ENCODE measurements at places on chromosomes 12 and 14.

- DNase-seq = no peak
Observed at GRCh38 chr12:3177778-3178425, 100.7 kb downstream of the TSPAN9 start.

- no peak for DNase-seq
Observed at GRCh38 chr12:19615384-19615725, 176.1 kb downstream of the AEBP2 start.

- DNase-seq = no peak
Observed at GRCh38 chr12:97764700-97765099, 302.1 kb downstream of the RMST start.

- DNase-seq = no peak
Observed at GRCh38 chr12:27869567-27869966, 89.5 kb upstream of the MANSC4 start.

- DNase-seq = no peak
Observed at GRCh38 chr12:4874671-4875070, 35.0 kb upstream of the KCNA1 start.

DNA sequence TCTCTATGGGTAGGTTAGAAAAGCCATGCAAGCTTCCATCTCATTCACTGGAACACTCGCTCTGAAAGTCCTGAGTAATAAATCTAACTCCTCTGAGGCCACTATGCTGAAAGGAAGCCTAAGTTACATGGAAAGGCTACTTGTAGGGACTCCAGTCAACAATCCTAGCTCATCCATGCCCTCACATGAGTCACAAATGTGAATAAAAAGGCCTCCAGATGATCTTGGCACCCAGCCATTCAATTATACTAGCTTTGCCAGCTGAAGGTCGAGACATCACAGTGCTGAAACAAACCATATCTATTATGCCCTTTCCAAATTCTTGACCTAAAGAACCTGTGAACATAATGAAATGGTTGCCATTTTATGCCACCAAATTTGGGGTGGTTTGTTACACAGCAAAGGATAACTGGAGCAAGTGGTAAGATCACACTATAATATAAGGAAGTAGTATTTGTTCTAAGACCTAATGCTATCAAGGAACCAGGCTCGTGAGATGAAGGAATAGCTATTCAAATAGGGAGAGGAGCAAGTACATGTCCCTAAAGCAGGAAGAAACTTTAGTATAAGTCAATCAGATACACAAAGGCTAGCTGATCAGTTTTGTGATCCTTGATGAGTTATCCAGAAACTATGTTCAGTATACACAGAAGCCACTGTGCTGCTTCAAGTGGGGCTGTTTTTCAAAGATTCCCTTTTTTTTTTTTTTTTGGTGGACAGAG lies 142.1 kb downstream of the MED13L start:
- DNase-seq = peak; percentile 59

- no peak for DNase-seq
Observed at GRCh38 chr12:119864591-119864990, 12.5 kb downstream of the CIT start.

GRCh38 chr12:49345051-49345824 lies 1.4 kb upstream of the DNAJC22 start:
- no peak for DNase-seq

- DNase-seq = peak; percentile 61
Observed at GRCh38 chr14:76917158-76917596, 91.0 kb downstream of the LRRC74A start.

- peak; percentile 65 for DNase-seq
Observed at GRCh38 chr12:1583421-1584078, 10.8 kb downstream of the FBXL14 start.

- no peak for DNase-seq
Observed at GRCh38 chr12:103441437-103442181, 54.2 kb downstream of the C12orf42 start.

- peak; percentile 91 for DNase-seq
Observed at GRCh38 chr12:3299929-3300832, 190.8 kb upstream of the PRMT8 start.

DNA sequence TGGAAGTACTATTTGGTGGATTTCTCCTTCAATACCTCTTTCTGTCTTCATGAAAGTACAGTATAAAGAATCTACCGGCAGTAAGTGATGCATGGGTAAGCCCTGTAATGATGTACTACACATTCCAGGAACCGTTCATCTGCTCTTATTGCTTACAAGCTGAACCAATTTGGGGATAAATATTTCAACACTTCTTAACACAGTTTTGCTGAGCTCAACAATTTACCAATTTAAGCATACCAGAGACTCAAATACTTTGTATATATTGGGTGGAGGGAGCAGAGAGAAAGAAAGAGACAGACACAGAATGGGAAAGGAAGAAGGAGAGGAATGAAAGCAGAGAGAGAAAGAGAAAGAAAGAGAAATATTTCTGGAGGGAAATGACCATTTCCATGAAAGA lies 821.1 kb upstream of the FLRT2 start:
- DNase-seq = no peak

DNA sequence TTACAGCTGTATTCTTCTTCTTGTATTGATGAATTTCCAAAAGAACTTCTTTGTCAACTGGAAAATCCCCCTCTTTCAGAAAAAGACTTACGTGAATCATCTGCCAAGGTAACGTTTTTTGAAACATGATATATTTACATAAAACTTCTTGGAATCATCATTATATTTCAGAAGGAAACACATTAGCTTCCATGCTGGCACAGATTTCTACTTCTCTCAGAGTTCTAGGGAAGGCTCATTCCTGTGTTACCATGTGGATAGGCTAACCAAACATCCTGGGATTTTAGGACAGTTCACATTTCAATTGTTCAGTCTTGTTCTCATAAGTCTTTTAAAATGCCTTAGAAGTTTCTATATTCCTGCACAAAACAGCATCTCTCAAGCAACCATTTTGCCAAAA lies 120.3 kb upstream of the NEDD1 start:
- no peak for DNase-seq

DNA sequence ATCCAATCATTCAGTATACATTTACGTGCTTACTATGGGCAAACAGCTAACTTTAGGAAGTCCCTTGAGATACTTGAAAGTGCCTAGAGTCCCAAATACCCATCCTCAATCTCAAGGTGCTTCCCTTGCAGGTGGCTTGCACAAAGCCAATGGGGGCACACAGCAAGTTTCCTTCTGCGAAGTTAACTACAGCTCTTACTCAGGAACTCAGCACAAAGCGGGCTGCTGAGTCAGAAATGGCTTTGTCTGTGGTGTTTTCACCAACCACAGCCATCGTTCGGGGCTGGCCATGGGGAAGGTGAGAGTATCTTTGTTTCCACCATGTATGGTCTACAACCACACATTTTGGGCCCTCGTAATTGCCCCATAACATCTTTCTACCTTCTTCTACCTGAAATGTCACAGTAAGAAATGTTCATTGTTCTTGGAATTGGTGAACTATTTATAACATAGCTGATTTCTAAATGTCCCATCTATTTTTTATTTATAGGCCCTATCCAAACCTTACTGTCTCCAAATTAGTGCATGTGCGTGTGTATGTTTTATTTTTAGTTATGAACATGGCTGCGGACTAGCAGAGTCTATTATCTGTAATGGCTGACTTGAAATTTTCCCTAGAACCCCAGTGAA lies 13.9 kb downstream of the MFAP5 start:
- no peak for DNase-seq

DNA sequence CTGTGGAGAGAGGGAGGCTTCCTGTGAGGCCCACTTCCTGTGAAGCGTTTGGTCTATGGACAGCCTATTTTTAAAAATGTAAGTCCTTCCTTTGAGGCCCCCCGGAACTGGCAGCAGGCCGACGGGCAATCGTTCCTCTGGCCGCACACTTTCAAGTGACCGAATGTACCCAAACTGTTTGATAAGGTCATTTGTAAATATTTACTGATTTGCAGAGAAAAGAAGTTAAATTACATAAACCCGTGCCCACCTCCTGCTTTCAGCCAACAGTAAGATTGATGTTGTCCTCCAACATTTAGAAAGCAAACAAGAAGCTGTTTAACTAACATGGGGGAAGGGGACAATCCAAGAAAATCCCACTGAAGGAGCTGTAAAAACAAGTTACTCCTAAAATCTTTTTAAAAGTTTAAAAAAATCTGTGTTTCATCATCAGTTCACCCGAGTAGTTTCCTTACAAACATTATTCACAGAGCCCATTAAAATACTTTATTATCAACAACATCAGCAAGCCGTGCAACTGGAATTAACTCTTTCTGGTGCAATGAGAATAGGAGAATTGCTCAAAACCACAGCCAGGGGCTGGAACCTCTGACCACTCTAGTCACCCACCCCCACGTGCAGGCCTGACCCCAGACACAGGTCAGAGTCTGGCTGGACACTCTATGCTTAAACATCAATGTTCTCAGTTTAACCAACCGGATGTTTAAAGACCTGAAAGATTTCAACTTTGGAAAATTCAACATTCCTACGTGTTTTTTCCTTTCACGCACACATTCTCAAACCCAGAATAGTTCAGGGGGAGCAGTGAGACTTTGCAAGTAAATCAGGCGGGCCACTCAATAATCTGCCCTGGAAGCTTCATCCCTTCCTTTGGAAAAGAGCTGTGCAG lies 65.3 kb downstream of the FOXN3 start:
- no peak for DNase-seq

DNA sequence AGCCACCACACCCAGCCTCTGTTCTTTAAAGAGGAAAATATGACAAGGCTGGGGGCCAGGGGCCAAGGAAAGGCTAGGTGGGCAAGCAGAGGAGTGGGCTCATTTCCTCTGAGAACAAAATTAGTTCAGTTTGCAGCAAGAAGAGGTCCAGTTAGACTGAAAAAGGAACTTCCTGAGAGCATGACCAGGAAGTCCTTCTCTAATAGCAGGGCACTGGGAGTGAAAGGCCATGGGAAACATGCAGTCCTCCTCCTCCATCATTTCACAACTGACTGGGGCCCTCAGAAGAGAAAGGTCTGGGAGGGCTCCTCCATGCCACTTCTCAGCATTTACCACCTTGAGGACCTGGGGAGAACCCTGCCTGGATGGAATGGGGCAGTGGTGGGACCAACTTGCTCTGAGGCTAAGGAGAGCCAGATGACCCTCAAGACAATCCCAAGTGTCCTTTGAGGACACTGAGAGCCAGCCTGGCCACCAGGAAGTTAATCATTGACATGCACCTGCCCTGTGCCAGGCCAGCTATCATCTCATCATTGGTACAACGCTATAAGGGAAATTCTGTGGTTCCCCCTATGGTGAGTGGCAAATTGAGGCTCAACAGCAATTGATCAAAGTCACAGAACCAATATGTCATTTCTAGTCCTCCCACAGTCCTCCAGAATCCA lies 2.0 kb downstream of the AQP2 start:
- no peak for DNase-seq

- DNase-seq = no peak
Observed at GRCh38 chr14:43548368-43548767, 958.7 kb downstream of the FSCB start.

- DNase-seq = no peak
Observed at GRCh38 chr14:80356413-80356812, 145.1 kb upstream of the DIO2 start.

DNA sequence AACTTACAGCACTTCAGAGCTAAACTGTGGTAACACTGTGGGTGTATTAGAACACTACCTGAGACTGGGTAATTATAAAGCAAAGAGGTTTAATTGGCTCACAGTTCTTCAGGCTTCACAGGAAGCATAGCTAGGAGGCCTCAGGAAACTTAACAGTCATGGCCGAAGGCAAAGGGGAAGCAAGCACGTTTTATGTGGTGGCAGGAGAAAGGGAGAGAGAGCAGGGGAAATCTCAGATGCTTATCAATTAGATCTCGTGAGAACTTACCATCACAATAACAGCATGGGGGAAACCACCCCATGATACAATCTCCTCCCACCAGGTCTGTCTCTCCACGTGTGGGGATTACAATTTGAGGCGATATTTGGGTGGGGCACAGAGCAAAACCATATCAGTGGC lies 512.6 kb downstream of the RERGL start:
- no peak for DNase-seq

DNA sequence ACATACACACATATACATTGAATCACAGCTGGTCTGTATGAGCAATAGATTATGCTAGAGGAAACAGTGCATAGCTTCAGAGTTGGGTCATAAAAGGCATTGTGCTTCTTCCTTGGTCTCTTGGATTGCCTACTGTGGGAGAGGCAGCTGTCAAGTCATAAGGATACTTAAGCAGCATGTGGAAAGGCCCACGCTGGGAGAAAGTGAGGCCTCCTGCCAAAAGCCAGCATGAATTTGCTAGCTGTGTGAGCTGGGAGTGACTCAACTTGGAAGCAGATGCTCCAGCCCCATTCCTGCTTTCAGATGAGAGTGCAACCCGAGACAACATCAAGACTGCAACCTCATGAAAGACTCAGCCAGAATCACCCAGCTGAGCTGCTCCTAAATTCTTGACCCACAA lies 311.9 kb upstream of the TBX3 start:
- DNase-seq = no peak

DNA sequence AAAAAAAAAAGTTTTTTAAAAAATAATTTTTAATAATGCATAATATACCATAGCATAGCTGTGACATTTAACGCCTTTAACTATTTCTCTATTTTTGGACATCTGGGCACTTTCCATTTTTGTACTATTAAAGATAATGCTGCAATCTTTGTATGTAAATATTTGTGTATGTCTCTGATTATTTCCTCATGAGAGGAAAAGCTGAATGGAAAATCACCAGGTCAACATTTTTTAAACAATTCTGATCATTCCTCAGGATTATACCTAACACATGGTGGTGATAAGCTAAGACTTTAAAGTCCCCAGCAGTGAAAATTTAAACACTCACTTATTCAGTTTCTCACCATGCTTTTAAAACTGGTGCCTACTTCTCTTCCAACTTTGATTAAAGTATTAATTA lies 31.3 kb upstream of the NR1H4 start:
- DNase-seq = no peak

DNA sequence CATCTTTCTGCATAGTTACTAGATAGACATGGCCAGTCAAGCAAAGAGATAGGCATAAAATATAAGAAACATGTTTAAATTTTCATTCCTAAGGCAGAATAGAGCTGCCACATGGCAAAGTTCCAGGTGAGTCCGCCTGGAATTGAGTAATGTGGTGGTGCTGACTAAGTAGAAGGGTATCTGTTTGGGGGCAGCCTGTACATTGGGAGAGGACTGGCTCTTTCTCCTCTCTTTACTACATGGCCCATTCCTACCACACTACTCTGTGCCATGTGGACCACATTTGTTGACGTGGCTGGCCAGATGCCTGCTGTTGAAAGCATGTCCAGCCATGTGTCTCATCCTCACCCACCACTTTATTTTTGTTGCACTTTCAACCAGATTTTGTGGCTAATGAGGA lies 354.0 kb downstream of the ETNK1 start:
- DNase-seq = peak; percentile 67

GRCh38 chr12:50597200-50598195 lies 92.7 kb downstream of the DIP2B start:
- peak; percentile 88 for DNase-seq

GRCh38 chr14:75196064-75196463 lies 19.7 kb upstream of the TMED10 start:
- DNase-seq = no peak

- no peak for DNase-seq
Observed at GRCh38 chr14:95330591-95331370, 11.1 kb upstream of the CLMN start.

Data from A172 (cell line).